ENCODE measurements at places on chromosomes 7 and 10.

GRCh38 chr7:55339033-55340000 lies 25.8 kb upstream of the LANCL2 start:
- DNase-seq, result no peak

GRCh38 chr10:48982584-48982983 lies 42.9 kb upstream of the LRRC18 start:
- DNase-seq, result peak; percentile 16

GRCh38 chr7:14483663-14484062 lies 418.9 kb downstream of the DGKB start:
- no peak for DNase-seq

- no peak for DNase-seq
Measured at GRCh38 chr7:16471933-16472332, 6.4 kb upstream of the SOSTDC1 start.

DNA sequence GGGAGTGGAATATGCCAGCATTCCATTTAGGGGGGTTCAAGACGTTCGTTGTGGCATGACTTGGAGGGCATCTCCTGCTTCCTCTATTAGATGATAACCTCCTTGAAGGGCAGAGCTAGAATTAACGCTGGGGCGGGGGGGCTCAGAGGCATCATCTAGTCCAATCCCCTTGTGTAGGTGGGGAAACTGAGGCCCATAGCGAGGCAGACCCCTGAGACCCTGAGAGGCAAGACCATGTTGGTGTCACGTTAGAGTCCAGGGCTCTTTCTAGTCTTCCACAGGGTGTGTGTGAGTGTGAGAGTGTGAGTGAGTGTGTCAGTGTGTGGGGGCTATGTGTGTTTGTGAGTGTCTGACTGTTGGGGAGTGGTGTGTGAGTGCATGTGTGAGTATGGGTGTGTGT lies 29.3 kb upstream of the NUB1 start:
- no peak for DNase-seq

- no peak for DNase-seq
Measured at GRCh38 chr7:101885597-101885955, 68.2 kb downstream of the CUX1 start.

- peak; percentile 96 for DNase-seq
Measured at GRCh38 chr10:95260397-95260881, 30.4 kb downstream of the PDLIM1 start.

- no peak for DNase-seq
Measured at GRCh38 chr7:155425011-155425340, 33.0 kb upstream of the EN2 start.

- DNase-seq, result no peak
Measured at GRCh38 chr7:107383203-107383602, 86.7 kb upstream of the GPR22 start.

All from kidney tubule cell (primary cell).